GM06990 (cell line): ENCODE measurements at places on chromosomes 11 and 22.

DNA sequence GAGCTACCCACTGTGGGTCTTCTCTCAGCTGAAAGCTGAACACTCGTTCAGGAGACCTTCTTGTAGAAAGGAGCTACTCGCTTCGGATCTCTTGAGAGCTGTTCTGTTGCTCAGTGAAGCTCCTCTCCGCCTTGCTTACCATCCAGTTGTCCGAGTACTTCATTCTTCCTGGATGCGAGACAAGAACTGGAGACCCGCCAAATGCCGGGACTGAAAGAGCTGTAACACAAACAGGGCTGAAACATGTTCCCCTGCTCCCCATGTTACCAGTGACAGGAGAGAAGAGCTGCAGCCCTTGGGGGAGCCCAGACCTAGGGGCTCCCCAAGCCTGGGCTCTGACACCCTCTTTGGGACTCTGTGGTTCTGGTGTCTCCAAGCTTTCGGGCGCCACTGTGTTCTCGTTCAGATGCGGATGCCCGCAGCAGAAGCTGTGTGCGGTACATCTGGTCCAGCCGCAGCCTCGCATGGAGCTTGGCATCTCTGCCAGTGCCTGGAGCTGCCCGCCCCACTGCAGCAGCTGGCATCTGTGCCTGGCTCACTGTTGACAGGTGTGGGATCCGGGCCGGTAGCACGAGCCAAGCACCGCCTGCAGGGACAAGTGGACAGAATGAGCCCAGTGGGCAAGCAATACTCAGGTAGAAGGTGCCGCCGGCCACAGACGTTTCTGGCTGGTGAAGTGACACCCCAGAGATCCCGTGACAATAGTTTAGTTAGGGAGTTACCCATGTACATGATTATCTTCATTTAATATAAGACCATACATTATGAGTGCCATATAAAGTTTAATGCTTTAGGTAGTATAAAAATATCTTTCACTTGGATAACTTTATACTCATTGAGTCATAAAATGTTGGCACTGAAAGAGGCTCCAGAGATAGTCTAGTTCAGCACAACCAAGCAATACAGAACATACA is 49.1 kb downstream of the EMSY start:
- DNase-seq, result no peak

DNA sequence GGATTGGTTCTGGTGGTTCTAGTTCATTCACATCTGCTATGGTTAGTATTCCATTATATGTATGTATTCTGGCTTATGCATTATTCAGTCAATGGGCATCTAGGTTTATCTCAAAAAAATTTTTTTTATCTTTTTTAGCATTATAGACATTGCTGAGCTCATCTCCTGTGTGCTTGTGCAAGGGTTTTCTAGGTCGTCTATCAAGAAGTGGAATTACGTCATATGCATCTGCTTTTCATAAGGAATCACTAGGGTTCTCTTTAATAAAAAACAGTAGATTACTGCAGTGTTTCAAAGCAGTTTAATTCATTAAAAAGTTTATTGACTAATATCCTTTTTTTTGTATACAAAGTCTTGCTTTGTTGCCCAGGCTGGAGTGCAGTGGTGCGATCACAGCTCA is 21.3 kb downstream of the TBC1D22A start:
- no peak for DNase-seq

GRCh38 chr11:70557742-70558485 is 159.6 kb downstream of the CTTN start:
- no peak for DNase-seq

GRCh38 chr11:74009675-74010305 is 905 bp upstream of the UCP3 start:
- DNase-seq, result no peak

GRCh38 chr11:24738972-24739371 is 242.1 kb downstream of the LUZP2 start:
- DNase-seq, result no peak

GRCh38 chr22:43956805-43957463 is 1.7 kb downstream of the SAMM50 start:
- no peak for DNase-seq

DNA sequence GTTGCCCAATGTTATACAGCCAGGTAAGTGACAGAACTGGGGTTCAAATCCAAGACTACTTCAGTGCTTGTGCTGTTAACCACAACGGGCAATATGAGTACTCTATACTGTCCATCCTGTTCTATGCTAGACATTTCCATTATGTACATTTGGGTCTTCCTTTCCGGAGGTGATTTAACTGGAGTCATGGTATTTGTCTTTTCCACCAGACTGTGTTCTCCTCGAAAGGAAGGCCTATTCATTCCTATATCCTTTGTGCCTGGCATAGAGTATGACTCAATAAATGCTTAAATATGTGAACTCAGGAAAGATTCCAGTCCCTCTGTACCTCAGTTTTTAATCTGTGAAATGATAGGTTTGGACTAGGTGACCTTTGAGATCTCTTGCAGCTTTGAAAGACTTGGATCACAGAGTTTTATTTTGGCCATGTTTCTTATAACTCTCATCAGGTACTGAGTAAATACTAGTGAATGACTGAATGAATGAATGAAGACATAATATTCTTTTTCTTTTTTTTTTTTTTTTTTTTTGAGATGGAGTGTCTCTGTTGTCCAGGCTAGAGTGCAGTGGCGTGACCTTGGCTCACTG is 6.6 kb downstream of the RNF121 start:
- DNase-seq, result no peak

DNA sequence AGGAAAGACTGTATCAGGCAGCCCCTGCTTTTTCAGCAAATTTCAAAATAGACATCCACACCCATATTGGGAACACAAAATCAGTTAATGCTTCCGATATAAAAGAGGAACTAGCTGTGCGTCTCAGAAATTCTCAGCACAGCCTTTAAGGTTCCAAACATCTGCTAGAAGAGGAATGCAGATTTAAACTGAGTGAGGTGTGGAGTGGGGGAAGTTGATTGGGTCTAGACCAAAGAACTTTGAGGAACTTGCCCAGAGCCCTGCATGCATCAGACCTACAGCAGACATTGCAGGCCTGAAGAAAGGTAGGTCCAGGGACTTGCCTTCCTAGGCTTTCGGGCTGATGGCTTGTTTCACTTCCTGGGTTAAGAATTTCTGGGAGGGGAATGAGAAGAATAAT is at the start of gene MS4A4A:
MS4A4A (plus strand) TSS at position 255 of the 400 bp plus-strand sequence; CDS start at position 265, 10 bp downstream.
- no peak for DNase-seq

DNA sequence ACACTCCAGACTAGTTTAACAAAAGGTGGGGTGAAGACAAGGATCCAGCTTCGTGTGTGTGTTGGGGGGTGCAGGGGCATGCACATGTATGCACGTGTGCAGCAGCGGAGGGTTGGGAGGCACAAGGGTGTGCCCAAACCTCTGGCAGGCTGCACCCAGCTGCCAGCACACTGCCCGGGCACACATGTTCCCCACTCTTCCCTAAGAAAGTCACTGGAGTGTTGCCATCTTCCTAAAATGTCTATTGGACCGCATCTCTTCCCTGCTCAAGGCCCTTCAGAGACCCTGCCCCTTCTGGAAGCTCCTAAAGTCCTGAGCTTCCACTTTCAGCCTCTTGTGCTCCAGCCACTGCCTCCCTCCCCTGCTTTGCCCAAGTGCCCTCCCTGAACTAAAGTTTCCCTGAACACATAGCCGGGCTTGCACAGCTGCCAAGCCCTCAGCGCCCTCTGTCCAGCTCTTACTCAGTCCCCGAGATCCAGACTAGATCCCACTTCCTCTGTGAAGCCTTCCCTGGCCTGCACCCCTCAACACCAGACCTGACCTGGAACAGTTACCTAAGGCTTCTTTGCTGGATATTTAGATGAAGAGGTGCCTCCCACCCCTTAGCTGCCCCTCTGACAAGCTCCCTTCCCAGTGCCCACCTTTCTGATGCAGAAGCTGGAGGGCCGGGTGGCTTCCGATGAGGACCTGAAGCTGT is 6.0 kb downstream of the CFL1 start:
- no peak for DNase-seq

DNA sequence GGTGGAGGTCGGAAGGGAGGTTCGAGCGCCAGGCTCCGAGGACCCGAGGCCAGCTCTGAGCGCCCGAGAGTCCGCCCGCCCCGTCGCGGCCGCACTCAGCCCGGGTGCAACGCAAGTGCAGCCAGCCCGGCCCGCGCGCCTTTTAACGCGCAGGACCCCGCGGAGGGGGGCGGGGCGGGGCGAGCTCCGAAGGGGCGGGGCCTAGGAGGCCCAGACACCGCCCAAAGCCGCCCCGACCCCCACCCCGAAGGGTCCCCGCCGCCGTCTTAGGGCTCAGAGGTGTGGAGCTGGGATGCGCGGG is at the start of gene PHOX2A:
PHOX2A (minus strand) TSS at position 117 of the 301 bp plus-strand sequence. CDS start 172 bp downstream, outside the sequence.
- no peak for DNase-seq

- peak; percentile 57 for DNase-seq
These were observed 39.7 kb downstream of the FLI1 start for GRCh38 chr11:128733440-128734102.

GRCh38 chr11:99065121-99065520 is 44.4 kb downstream of the CNTN5 start:
- DNase-seq, result no peak

GRCh38 chr11:34754171-34754823 is 133.4 kb downstream of the EHF start:
- no peak for DNase-seq

DNA sequence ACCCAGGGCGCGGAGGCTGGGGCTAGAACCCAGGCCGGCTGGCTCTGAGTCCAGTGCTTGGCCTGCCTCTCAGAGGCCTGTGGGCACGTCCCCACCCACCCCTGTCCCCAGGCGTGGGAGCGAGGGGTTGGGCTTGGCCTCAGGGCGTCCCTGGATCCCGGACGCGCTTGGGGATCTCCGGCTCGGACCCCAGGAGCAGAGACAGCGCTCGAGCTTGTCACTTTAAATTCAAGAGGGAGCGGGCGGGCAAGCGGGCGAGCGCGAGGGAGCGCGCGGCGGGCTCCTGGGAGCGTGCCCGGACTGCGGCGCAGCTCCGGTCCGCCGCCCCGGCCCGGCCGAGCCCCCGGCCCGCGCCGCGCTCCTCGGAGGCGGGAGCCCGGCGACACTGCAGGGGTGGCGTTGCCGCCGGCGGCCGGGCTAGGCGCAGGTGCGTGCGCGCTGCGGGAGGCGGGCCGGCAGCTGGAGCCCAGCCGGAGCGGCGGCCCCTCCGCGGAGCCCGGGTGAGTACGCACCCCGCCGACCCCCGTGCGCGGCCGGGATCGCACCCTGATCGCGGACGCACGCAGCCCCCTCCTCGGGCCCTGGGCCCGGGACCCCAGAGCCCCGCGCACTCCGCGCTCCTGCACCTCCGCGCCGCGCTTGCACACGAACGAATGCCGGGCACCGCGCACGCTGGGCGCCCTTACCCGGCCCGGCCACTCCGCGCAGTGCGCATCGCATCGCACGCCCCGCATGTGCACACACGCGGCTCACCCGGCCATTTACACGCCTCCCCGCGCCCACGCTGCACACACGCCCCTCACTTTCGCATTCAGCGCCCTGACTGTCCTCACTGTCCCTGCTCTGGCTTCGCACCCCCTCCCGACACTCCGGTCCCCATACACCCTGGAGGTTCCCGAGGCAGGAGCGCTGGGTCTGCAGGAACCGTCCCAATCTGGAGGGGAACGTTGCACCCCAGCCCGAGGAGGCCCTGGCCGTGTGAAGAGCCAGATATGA is at the start of gene SYT12:
SYT12 (plus strand) TSS at position 174 of the 996 bp plus-strand sequence. CDS start 7,011 bp downstream, outside the sequence.
- no peak for DNase-seq

GRCh38 chr11:46382646-46383403 is 1.4 kb downstream of the MDK start:
- DNase-seq, result no peak

- no peak for DNase-seq
These were observed 82.9 kb upstream of the CRTAM start for GRCh38 chr11:122755409-122755808.

DNA sequence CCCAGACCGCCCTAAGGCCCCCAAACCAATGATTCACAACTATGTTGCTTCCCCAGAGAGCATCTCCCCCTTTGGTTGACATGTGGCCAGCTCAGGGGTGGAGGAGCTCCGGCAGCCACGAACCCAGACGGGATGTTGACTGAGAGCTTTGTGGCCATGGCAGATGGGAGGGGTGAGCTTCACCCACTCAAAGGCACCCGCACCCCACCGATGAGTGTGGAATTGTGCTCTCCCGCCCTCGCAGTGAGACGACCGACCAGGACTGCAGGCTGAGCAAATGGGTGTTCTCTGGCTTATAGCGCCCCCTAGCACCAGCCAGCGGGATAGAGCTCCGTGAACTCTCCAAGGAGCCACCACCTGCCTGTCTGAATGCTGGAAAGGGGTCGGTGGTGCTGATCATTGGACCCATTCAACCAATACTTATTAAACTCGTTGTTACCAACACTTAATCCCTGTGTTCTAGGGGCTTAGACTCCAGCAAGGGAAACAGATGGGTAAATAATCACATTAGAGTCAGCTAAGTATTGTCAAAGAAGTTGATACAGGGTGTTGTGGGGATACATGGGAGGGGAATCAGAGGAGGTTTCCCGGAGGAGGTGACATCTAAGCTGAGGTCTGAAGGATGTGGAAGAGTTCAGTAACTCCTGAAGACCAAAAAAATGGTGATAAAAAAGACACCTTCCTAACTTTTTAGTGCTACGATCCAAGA is 4.5 kb upstream of the TIMP3 start:
- peak; percentile 17 for DNase-seq

GRCh38 chr11:60129853-60130252 is 41.4 kb downstream of the MS4A2 start:
- DNase-seq, result no peak

DNA sequence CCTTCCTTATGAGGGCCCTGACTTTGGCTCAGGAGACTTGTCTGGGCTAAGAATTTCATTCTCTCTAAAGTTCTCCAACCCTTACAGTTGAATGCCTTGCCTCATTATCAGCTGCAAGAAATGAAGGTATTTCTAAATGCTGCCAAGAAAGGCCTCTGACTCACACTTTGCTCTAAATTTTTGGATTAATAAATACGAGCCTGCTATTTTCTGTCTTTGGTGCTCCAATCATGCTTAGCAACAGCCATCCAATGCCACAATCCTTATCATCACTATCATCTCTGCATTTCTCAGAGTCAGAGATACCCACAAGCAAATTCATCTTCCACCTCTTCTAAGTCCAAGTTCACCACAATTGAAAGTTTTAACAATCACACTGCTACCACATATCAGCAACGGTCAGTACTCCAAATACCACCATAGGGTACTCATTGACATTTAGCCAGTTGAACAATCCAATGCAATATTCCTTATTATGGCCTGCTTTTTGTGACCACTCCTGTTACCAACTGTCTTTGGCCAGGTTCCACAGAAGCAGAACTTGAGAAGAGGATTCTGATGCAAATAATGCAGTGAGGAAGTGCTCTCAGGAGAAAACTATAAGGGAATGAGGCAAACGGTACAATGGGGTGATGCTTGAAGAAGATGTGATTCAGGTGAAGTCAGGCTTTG is 5.7 kb downstream of the PATE2 start:
- DNase-seq, result no peak

- DNase-seq, result no peak
These were observed 10.8 kb upstream of the PDGFB start for GRCh38 chr22:39255449-39256185.

- peak; percentile 52 for DNase-seq
These were observed 26.0 kb downstream of the ZNRF3 start for GRCh38 chr22:28909375-28909774.
